ENCODE measurements at places on chromosomes 3 and 15.

- DNase-seq: no peak
Observed at GRCh38 chr15:70166506-70167087, 68.9 kb upstream of the TLE3 start.

DNA sequence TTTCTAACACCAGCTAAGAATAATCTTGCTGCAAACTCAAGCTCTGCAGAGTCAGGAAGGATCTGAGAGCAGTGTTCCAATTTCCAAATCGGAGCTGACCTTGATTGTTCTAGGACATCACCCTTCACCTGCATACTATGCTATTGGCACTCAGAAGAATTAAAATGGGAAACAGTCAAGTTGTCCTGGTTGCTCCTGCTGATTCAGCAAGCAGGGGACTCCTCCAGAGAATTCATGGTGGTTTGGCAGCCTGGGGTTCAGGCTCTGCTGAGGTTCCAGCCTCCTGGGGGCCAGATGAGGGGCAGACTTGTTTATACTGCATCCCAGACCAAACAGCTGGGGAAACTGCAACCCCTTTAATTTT, 213.7 kb upstream of the ADAMTS9 start:
- no peak for DNase-seq

- DNase-seq: peak; percentile 35
Observed at GRCh38 chr3:23324745-23325144, 121.6 kb downstream of the UBE2E2 start.

DNA sequence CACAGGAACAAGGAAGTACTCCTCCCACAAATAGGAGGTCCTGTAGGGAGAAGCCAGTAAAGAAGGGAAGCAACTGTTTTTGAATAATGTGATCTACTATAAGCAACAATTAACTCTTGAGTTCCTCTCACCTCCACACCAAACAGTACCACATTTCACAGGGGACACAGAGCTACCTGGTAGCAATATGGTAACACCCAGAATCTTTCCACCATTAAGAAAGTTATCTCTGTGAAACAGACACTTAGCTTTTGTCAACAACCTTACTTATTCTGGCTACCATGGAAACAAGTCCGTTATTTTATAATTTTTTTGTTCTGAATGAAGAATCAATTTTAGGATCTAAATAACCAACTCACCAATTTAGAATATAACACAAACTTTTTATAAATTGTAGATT, 49.5 kb downstream of the TBL1XR1 start:
- no peak for DNase-seq

DNA sequence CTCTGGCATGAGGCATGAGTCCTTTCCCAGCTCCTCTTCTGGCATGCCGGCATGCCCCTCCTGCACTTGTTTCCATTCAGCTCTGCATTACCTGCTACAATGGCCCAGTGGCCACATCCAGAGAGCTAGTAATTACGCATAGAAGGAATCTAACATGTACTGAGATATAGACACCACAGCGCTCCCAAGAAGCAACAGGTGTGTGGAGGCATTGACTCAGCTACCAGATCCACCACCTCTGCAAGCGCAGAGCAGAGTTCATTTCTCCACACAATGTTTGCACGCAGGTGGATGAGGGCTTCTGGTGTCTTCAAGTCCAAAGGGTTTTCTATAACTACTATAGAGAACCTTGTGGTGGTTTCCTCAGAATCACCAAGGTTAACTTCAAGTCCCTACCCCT, 4.2 kb downstream of the MOBP start:
- DNase-seq: no peak

GRCh38 chr15:95944661-95945255, 385.7 kb upstream of the NR2F2 start:
- no peak for DNase-seq

DNA sequence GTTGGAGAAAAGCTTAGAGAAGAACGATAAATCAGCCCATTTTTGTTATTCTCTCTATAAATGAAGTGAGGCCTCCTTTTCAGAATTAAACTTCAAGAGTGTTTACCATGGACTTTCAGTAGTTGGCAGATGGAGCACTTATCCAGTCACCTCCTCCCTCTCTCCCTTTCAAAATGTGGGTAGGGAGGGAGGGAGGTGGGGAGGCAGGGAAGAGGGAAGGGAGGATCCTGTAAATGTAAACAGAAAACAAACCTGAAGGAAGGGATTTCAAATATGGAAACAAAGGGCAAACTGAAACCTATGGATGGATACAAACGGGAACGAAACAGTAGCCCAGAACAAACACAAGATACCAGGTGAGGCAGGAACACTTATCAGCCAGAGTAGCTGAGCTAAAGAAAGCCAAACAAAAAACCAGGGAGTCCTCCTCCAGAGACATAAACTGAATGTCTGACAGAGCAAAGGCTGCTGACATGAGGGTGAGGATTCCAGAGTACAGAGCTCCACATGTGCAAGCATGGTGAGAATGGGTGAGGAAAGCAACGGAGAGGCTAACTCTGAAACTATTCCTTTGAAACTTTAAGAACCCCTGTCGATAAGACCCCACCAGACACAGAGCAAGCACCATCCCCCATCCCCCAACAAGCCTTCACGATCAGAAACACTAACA, 41.0 kb upstream of the GP5 start:
- DNase-seq: no peak

GRCh38 chr3:134847349-134847748, 52.3 kb downstream of the EPHB1 start:
- DNase-seq: no peak

DNA sequence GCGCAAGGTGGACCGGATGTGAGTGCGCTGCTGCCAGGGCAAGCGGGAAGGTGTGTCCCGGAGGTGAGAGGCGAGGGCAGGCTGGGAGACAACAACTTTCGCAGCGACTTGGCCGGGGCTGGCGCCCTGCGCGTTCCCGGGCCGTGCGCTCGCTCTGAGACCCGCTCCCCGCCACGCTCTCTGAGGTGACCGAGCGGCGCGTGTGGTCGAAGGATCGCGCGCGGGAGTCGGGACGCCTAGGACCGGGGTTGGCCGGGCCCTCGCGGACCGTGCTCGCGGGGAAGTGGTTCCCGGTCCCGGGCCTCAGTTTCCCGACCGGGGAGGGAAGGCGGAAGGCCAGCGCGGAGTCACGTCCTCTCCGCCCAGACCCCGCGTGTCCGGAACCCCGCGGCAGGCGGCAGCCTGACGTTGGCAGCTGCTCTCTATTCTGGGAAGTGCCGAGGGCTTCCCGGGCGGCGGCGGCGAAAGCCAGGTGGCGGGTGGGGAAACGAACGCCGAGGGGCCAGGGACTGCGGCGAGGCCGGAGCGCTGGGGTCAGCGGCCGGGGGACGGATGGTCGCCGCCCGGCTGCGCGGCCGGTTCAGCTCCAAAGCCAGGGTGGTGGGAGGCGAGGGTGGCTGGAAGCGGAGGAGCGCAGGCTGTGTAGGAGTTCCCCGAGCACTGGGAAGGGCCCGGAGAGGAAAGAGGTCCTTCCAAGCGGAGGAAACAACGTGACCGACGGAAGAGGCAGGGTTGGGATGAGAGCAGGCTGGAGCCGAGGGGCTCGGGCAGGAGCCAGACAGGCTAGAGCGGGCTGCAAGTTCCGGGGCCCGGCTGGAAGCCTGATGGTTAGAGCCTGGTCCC, 1.0 kb upstream of the IGF2BP2 start:
- no peak for DNase-seq

DNA sequence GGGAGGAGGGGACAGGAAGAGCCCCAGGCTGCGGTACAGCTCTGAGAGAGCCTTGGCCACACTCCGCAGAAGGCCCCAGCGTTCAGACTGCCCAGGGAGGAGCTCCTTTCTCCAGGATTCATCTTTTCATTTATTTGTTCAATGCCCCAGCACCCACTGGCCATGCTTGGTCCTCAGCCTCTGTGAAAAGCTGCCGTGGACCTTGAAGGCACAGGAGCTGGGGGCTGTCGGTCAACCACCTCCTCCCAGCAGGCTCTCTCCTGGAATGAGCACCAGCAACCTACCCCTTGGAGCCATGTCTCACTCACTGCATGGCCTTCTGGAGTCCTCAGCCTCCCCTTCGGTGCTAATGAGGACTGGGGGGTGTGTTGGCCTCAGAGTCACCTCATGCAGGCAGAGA, 21.6 kb upstream of the PRR23E start:
- DNase-seq: no peak

GRCh38 chr3:26018889-26019288, 229.0 kb downstream of the OXSM start:
- DNase-seq: no peak

- no peak for DNase-seq
Observed at GRCh38 chr3:181534781-181535221, 176.9 kb upstream of the SOX2 start.

DNA sequence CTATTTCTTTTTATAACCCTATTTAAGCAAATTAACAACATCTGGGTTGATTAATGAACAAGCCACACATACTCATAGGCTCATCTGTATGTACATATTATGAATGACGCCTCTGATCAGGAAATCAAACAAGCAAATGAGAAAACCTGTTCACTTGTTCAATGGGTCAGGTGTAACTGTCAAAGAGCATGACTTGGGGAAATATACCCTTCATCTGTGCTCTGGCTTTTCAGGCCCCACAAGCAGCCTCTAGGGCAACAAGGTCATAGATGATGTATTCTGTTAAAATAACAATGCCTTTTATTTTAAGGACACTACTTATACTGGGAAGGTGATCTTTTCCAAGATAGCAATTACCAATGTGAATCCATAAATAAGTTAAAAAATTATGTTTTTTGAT, 102.0 kb downstream of the RBMS3 start:
- DNase-seq: no peak

GRCh38 chr3:16482770-16483531, 30.5 kb downstream of the RFTN1 start:
- no peak for DNase-seq

- DNase-seq: no peak
Observed at GRCh38 chr15:31398677-31399301, 72.2 kb downstream of the KLF13 start.

GRCh38 chr3:25872200-25872877, 82.4 kb downstream of the OXSM start:
- DNase-seq: no peak

GRCh38 chr3:172973799-172974198, 167.2 kb downstream of the SPATA16 start:
- DNase-seq: no peak

GRCh38 chr15:98755138-98755537, 106.8 kb downstream of the IGF1R start:
- no peak for DNase-seq

DNA sequence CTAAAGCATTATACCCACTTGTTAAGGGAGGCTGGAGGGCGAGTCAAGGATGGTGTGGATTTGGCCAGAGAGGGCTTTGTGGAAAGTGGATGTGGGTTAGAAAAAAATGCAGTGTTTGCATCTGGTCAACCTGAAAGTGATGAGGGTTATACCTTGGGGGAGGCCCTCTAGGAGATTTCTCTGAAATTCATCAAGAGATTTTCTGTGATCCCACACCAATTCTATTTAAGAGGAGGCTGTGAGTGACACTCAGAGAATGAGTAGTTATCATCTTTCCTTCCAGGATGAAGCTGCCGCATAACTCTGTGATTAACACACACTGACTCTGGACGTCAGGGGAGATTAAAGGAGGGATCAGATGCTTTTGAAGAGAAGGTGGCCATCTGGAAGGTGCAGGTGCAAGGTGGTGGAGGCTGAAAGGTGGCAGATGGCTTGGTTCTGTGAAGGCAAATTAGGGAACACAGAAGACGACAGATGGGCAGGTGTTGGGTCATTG, 54.8 kb downstream of the ANAPC13 start:
- no peak for DNase-seq

DNA sequence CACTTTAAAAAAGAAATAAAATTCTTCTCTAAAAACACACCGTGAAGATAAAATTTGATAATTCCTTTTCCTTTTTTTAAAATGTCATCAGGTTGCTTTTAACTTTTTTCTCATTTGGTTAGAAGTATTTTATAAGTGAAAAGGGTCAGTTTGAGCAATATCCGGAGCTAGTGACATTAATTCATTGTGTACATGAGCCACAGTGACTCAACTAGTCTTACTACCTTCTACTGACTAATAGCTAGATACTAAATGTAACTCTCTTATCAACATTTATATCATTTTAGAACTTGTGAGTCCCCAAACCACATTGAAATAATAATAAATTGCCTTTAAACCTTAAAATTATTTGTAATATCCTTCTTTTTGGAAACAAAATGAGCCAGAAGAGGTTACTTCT, 101.2 kb upstream of the ZBTB20 start:
- DNase-seq: no peak

DNA sequence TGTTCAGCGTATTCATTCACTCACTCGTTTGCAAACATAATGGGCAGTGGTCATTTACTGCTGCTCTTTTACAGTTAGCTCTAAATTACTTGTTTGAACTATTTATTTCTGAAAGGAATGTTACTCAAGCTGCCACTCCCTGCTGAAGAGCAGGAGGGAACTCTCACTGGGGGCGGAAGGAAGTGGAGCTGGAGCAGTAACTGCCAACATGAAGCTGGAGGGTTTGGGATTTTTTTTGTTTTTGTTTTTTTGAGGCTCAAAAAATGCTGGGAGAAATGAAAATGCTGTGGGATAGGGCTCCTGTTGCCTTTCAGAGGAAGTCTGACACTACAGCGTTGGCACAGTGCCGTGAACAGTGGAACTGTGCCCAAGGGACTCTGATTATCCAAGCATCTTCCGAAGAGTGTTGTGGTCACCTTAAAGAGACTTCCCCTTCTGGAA, 44.1 kb downstream of the SENP2 start:
- no peak for DNase-seq

DNA sequence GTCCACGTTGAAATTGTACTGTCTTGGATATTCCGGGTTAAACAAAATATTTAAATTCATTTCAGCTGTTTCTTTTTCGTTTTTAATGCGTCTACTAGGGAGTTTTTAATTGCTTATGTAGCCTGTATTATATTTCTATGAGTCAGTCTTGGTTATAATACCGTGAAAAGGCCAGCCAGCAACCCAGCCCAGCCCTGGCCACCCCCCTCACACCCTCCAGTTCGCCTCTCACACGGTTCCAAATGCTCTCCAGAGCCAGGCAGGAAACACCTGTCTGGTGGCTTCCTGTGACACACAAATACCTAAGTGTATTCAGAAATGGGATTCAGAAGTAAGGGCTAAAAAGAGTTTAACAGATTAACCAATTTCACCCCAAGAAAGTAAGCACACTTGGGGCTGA, 4.4 kb downstream of the SH3BP5 start:
- DNase-seq: no peak

GRCh38 chr3:25575001-25575400, 89.7 kb downstream of the TOP2B start:
- DNase-seq: no peak

GRCh38 chr3:178915365-178915764, 156.2 kb downstream of the ZMAT3 start:
- no peak for DNase-seq

- no peak for DNase-seq
Observed at GRCh38 chr3:155093261-155093660, 13.1 kb downstream of the MME start.

DNA sequence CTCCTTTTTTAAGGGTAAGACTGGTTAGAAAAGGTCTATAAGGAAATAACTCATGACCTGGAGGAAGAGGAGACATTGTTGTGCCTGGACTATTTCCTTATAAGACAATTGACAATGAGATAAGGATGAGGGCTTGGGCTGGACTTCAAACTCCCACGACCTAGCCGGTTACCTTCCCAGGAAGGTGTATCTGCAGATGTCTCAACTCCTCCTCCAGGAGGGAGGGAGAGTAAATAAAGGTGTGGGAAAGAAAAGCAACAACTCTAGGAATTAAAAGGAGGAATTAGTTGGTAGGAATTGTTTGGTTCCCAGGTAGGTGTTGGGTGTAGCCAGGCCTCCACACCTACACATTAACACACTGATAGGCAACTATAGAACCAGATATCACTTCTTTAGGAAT, 97.8 kb upstream of the TBL1XR1 start:
- no peak for DNase-seq

All from fibroblast of skin of left biceps (primary cell).